MG63 (cell line): ENCODE measurements at places on chromosomes 16 and 17. TPM values are rescaled to one million over a fixed set of nuclear protein-coding genes. Genes with fewer than 3 reads are reported as not detected.

The MPV17L gene
- total RNA-seq, result 0.59 and 1.3 TPM in 2 replicates

The ALOX12 gene
- total RNA-seq, result not detected in 2 replicates

The HOXB1 gene
- total RNA-seq, result not detected in 2 replicates

The C16orf96 gene
- not detected in 2 replicates for total RNA-seq

The WDR45B gene
- 110 and 119 TPM in 2 replicates for total RNA-seq

The MYL4 gene
- not detected in 2 replicates for total RNA-seq

The KREMEN2 gene
- total RNA-seq, result 0.26 and 1.0 TPM in 2 replicates

The MYH1 gene
- not detected in 2 replicates for total RNA-seq

The ASGR1 gene
- 0.13 TPM in 1 of 2 replicates, not detected in the other for total RNA-seq

The KRTAP9-2 gene
- total RNA-seq, result not detected in 2 replicates

The MSL1 gene
- 44.9 and 53.4 TPM in 2 replicates for total RNA-seq

The ADAMTS18 gene
- not detected in 2 replicates for total RNA-seq

The CLEC3A gene
- not detected in 2 replicates for total RNA-seq

The MEAK7 gene
- 12.3 and 15.0 TPM in 2 replicates for total RNA-seq

The CDRT15L2 gene
- not detected in 2 replicates for total RNA-seq

The KRTAP4-1 gene
- not detected in 2 replicates for total RNA-seq

The USP36 gene
- 16.3 and 33.4 TPM in 2 replicates for total RNA-seq

The LRRC75A gene
- total RNA-seq, result 0.03 TPM in 1 of 2 replicates, not detected in the other

The EVPLL gene
- total RNA-seq, result not detected in 2 replicates

The RNF112 gene
- not detected in 2 replicates for total RNA-seq

The NME3 gene
- total RNA-seq, result 0.46 TPM in 1 of 2 replicates, not detected in the other

The TK2 gene
- 19.6 and 20.4 TPM in 2 replicates for total RNA-seq

The TBC1D3E gene
- total RNA-seq, result not detected in 2 replicates

The SGF29 gene
- total RNA-seq, result 4.6 and 4.7 TPM in 2 replicates

The SLC5A10 gene
- total RNA-seq, result not detected in 2 replicates

The ADAD2 gene
- not detected in 2 replicates for total RNA-seq

The GOT2 gene
- 126 and 128 TPM in 2 replicates for total RNA-seq

The CA7 gene
- not detected in 2 replicates for total RNA-seq

The KRT33A gene
- not detected in 2 replicates for total RNA-seq

The TP53TG3D gene
- not detected in 2 replicates for total RNA-seq

The ABCC12 gene
- not detected in 2 replicates for total RNA-seq

The CEP295NL gene
- 0.67 TPM in 1 of 2 replicates, not detected in the other for total RNA-seq

The CLCN7 gene
- total RNA-seq, result 32.7 and 115 TPM in 2 replicates

The DNAAF8 gene
- 2.8 and 3.4 TPM in 2 replicates for total RNA-seq

The CES5A gene
- total RNA-seq, result not detected in 2 replicates
